NCI-H1694 treated with DMSO at 0.1 percent for 48 hours (cell line): ENCODE measurements at places on chromosomes 2 and 18.

- DNase-seq = no peak
These were observed 214.7 kb downstream of the KLHL29 start for GRCh38 chr2:23599667-23600066.

DNA sequence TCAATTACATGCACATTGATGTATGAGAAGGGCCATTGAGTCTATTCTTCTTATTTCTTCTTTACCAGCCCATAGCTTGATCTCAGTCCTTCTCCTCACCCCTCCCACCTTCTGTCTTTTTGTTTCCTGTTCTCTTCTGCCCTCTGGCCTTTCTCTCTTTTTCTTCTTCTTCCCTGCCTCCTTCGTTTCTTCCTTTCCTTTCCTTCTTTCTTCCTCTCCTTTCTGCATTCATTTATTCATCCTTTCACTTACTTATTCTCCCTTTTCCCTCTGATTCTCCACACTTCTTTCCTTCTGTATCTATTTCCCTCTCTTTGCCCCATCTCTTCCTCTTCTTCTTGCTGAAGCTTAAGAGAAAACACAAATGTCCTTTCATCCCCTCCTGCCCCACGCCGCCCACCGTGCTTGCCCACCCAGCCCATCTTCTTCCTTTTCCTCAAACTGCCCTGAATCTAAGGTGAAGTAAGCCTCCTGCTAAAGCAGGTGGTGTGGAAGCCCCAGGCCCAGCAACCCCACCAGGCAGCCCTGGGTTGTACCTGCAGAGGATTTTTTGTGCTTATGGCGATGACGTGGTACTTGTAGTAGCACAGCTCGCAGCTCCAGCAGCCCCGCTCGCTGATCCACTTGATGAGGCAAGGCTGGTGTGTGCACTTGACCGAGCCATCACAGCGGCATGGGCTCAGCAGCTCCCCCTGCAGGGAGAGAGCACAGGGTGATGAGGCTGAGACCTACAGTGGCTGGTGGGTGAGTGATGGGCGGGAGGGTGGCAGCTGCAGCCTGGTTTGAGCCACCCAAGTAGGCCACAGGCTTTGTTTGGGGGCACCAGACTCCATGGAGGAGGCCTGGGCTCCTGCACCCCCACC is 89.0 kb downstream of the MARCHF4 start:
- DNase-seq = no peak

DNA sequence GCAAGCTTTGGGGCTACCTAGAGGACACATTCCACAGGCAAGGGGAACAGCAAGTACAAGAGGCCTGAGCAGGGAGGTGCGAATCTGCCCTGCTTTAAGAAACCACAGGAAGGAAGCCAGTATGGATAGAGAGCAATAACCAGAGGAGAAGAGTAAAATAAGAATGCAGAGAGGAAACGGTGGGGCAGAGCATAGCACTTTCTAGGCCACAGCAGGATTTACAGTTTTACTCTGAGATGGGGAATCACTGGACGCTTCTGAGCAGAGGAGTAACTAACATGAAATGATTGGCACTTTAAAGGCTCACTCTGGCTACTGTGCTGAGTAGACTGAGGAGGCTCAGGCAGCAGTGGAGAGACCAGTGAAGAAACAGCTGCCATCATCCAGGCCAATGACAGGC is 23.8 kb downstream of the AAK1 start:
- DNase-seq = no peak

GRCh38 chr2:17334300-17334699 is 183.9 kb downstream of the RAD51AP2 start:
- DNase-seq = no peak

- no peak for DNase-seq
These were observed 150.2 kb upstream of the DOK6 start for GRCh38 chr18:69250305-69251151.

DNA sequence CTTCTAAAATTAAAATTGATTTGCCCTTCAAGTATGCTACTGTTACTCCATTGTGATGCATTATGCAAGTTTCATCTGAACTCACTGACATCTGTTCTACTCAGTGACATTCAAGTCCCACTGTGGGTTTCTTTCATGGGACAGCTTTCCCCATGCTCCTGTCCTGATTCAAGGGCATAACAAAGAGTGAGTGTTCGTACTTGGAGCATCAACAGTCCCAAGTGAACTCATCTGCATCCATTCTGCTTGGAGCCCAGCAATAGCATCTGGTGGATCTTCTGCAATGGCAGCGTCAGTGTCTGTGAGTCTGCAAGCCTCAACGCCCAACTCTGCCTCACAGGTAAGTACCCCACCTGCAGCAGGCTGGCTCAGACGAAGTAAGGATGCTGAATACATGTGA is 27.5 kb downstream of the BUB1 start:
- no peak for DNase-seq

GRCh38 chr2:151439127-151439526 is 29.4 kb downstream of the RIF1 start:
- DNase-seq = no peak

DNA sequence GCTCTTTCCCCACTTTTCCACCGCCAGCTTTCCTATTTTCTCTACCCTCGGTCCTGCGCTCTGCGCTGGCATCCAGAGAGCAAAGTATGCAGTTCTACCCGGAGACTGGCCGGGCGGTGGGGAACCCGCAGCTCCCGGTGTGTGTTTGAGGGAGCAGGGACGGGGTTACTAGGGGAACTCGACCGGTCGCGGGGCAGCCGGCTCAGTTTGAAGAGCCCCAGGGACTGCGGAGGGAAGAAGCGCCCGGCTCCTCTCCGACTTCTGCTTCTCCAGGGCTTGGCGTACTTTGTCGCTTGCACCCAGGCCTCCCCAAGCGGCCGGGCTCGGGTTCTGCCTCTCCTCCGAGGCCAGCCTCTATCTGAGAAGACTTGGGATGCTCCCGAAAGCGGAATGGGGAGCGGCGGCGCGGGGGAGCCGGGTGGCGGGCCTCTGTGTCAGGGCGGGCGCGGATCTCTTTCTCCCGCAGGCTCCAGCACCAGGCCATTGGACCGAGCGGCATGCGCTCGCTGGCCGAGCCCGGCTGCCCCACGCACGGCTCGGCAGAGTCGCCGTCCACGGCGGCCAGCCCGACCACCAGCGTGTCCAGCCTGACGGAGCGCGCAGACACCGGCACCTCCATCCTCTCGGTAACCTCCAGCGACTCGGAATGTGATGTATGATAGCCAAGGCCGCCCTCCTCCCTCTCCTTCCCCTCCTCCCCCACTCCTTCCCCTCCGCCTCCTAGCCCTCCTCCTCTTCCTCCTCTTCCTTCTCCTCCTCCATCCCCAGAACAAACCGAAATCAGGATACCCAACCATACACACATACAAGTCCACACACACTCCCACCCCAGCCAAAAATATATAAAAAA is 2.8 kb downstream of the SIX3 start:
- DNase-seq = no peak
